ENCODE measurements at places on chromosomes 2 and 18. TPM values are rescaled to one million over a fixed set of nuclear protein-coding genes. Genes with fewer than 3 reads are reported as not detected.

DNA sequence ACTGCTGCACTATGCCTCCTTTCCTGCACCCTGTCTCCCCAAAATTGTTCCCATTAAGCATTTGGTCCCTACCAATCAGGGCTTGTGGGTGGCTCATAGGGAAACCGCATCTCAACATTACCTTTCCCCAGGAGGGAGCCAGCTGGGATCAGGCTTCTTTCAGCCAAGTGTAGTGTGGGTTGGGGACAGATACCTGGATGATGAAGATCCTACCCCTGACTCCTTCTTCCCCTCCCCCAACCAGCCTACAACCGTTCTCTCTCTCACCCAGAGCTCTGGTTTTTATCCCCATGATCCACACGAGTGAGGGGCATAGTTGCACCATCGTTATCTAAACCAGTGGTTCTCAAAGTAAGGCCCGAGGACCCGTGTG, 40.0 kb downstream of the ACOXL start:
- no peak for DNase-seq

GRCh38 chr18:12309683-12310198, 1.7 kb downstream of the TUBB6 start:
- no peak for DNase-seq

- DNase-seq = no peak
These were observed 13.8 kb downstream of the GALR1 start for GRCh38 chr18:77263466-77263763.

GRCh38 chr2:218827701-218828476, 3.7 kb downstream of the PRKAG3 start:
- DNase-seq = no peak

- no peak for DNase-seq
These were observed 9.7 kb downstream of the ZBTB7C start for GRCh38 chr18:48399303-48400075.

- DNase-seq = no peak
These were observed 49.9 kb downstream of the MTCL1 start for GRCh38 chr18:8754995-8755960.

GRCh38 chr2:197982565-197982964, 178.2 kb downstream of the PLCL1 start:
- no peak for DNase-seq

DNA sequence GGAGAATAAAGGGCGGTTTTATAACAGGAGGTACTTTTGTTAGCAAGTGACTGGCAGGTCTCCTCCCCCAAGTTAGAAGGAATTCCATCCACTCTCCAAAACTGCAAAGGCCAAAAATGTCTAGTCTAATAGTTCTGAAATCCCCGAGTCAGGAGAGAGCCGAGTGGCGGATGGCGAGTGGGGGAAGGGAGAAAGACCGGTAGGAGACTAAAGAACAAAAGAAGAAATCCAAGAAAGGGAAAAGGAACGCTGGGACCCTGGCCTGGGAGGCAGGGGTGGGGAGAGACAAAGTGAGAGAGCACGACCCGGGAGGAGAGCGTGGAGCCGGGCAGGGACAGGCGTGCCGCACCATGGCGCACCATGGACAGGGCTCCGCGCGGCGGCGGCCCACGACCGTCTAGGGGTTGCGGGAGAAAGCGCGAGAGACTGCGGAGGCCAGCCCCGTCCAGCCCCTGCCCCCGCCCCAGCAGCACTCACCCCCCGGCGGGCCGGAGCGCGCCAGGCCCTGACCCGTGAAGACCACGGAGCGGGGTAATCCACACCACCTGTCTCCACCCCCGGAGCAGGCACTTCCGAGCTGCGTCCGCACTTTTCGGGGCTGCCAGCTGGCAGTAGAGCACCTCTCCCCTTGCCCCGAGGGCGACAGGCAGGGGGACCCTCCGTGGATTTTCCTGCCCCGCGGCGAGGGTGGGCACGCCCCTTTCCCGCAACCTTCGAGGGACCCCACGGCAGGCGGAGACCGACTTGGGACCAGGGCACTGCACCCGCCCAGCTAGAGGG, 1.6 kb downstream of the CDH2 start:
- DNase-seq = no peak

- no peak for DNase-seq
These were observed 598.4 kb downstream of the FBXO15 start for GRCh38 chr18:73549236-73549635.

- no peak for DNase-seq
These were observed 17.2 kb downstream of the BOK start for GRCh38 chr2:241575624-241576292.

- no peak for DNase-seq
These were observed 2.5 kb downstream of the TMBIM1 start for GRCh38 chr2:218289639-218290315.

GRCh38 chr18:1861473-1861872, 709.8 kb downstream of the METTL4 start:
- DNase-seq = no peak

GRCh38 chr2:105468582-105469042, 69.8 kb upstream of the FHL2 start:
- DNase-seq = no peak

- DNase-seq = no peak
These were observed 67.3 kb upstream of the SNTG2 start for GRCh38 chr2:883260-883802.

Gene ATIC
- total RNA-seq = 318 TPM

Gene UGT1A7
- total RNA-seq = not detected

Gene DTYMK
- total RNA-seq = 70.5 TPM

Gene CHRNG
- total RNA-seq = not detected

Gene MFSD2B
- 1.1 TPM for total RNA-seq
